ENCODE measurements at places on chromosomes 1 and 21.
A peak's percentile ranks its signal among the peaks of the same experiment; 100 is the strongest.

DNA sequence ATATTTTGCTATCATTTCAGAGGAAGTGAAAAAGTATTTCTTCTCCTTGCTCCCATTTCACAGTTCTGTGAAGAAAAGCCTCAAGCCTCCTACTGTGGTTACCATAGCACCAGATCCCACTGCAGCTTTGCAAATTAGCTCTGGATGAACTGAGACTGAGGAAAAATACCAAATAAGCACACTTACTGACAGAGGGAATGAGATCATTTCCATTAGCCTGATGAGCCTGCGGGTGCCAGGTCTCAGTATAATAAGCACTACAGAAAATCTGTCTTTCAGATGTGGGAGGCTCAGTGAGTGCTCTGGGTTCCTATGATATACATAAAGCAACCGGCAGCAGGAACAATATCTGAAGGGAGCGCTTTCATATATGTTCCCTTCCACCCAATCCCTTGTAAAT, 21.4 kb downstream of the XKR8 start:
- no peak overlapping the region for H3K27ac ChIP-seq
- H3K36me3 ChIP-seq = peaks cover 8% of the 10 kb centered on the region
- H3K4me3 ChIP-seq = no peak overlapping the region
- DNase-seq = no peak

DNA sequence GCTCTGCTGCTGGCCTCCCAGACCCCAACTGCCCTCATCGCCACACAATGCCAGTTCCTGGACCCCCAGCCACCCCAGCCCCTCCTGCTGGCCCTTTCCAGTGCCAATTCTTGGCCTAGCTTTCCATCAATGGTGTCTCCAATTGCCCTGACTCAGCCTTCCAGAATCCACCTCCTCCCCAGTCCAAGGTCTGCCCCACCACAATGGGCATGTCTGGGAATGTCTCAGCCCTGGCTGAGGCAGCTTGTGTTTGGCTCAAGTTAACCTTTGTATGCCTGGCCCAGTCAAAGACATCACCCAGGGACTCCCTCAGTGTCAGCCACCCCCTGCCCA, 16.4 kb downstream of the ALDH4A1 start:
- H3K36me3 ChIP-seq = peaks cover 3% of the 10 kb centered on the region
- H3K4me1 ChIP-seq = no peaks in the 10 kb centered on the region
- peak overlapping the region; percentile 44 for H3K27ac ChIP-seq
- H3K27me3 ChIP-seq = no peaks in the 10 kb centered on the region
- DNase-seq = no peak

GRCh38 chr1:17212487-17213121, 7.7 kb downstream of the PADI1 start:
- no peak overlapping the region for H3K27ac ChIP-seq
- H3K4me1 ChIP-seq = peaks cover 18% of the 10 kb centered on the region
- no peaks in the 10 kb centered on the region for H3K36me3 ChIP-seq

GRCh38 chr1:18564676-18565075, 66.0 kb upstream of the PAX7 start:
- DNase-seq = no peak
- H3K36me3 ChIP-seq = peaks cover 2% of the 10 kb centered on the region
- peaks cover 58% of the 10 kb centered on the region for H3K27me3 ChIP-seq
- no peak overlapping the region for H3K27ac ChIP-seq
- no peak overlapping the region for H3K4me3 ChIP-seq

DNA sequence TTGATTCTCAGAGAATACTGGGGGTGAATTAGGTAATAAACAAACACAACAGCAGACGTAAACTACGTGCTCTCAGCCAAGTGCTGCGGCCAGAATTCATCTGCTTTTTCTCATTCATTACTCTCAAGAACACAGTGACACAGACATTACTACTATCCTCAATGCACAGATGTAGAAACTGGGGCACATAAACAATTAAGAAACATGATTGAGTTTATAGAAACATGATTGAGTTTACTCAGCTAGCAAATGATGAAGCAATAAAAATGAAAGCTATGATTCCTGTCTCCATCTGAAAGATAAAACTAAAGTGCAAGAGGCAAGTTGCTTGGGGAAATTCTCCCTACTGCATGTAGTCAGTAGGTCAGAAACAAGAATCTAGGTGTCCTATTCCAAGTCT, 140.5 kb downstream of the IFI44 start:
- H3K27me3 ChIP-seq = no peaks in the 10 kb centered on the region
- H3K36me3 ChIP-seq = no peaks in the 10 kb centered on the region
- no peaks in the 10 kb centered on the region for H3K4me1 ChIP-seq
- DNase-seq = no peak

DNA sequence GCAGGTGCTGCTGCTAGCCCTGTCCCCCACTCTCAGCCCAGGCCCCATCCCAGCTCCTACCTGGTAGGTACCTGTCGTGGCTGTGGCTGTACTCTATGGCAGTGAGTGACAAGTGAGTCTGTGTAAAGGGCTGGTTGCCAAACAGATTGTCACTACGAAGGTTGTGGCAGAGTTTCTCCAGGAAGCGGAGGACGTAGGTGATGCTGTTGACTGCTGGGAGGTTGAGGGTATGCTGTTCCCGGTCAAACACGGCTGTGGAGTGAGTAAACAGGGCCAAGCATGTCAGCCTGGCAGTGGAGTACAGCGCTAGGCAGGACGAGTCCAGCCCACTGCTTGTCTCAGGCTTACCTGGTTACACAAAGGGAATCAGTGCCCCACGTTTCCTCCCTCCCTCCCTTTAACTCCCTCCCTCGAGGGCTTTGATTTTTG, 24.8 kb upstream of the SLFNL1 start:
- peaks cover 4% of the 10 kb centered on the region for H3K36me3 ChIP-seq
- H3K27me3 ChIP-seq = no peaks in the 10 kb centered on the region
- no peaks in the 10 kb centered on the region for H3K4me1 ChIP-seq
- no peak for DNase-seq
- no peak overlapping the region for H3K27ac ChIP-seq

DNA sequence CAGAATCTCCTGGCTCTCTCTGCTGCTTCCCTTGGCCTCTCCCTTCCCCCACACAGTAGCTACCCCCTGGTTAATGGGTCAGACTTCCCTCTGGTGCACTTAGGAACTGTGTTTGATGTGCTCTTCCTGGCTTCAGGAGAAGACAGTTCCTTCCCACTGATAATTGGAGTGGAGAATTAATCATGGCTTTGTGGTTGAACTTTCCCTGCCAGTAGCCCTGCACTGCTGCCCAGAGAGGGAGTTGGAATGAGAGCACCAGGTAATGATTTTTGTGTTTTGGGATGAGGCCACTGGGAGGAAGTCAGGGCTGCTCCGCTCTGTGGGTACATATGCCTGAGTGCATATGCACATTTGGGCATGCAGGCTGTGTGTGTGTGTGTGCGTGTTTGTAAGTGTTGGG, 39.7 kb upstream of the PADI2 start:
- peaks cover 4% of the 10 kb centered on the region for H3K4me1 ChIP-seq
- DNase-seq = no peak
- no peak overlapping the region for H3K4me3 ChIP-seq
- no peak overlapping the region for H3K27ac ChIP-seq
